Tibial artery (tissue), 4 donors: ENCODE measurements at places on chromosomes 5 and 9.

GRCh38 chr9:136243631-136244030 lies 2.0 kb downstream of the QSOX2 start:
- H3K4me1 ChIP-seq = no peaks in the 10 kb centered on the region
- no peaks in the 10 kb centered on the region for H3K36me3 ChIP-seq
- no peaks in the 10 kb centered on the region for H3K27me3 ChIP-seq
- no peak overlapping the region for H3K27ac ChIP-seq
- no peak for DNase-seq

DNA sequence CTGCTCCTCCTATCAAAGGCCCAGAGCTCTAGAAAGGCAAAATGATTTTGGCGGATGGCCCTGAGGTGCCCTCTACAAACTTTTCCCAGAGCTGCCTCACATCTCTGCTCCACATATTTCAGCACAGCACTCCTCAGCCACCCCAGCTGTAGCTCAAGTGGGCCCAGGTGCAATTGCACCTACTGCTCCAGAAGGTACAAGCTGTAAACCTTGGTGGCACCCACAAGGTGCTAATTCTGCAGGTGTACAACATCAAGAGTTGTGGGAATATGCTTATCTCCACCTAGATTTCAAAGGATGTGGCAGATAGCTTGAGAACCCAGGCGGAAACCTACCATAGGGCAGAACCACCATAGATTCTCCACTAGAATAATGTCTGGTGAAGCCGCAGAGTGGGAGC lies 432.2 kb downstream of the TMEM232 start:
- no peak for DNase-seq
- no peak overlapping the region for H3K4me3 ChIP-seq
- H3K27ac ChIP-seq = no peak overlapping the region
- H3K36me3 ChIP-seq = no peaks in the 10 kb centered on the region
- no peaks in the 10 kb centered on the region for H3K4me1 ChIP-seq

DNA sequence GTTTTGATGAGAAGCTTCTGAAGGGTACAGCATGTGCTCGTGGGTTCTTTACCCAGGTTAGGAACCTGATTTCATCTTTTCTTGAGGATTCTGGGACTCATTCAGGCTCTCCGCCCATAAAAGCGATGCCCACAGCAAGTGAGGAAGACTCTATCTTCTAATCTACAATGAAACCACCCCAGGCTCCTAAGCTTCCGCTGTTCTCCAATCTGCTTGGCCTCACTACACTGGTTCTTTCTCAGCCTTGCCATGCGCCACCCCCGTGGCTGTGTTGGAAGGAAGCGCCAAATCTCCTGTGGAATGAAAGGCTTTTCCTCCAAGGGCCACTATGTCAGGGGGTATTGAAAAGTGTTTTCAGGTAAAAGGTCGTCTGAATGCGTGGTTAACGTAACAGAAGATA lies 135.6 kb downstream of the MYO10 start:
- H3K27ac ChIP-seq = no peak overlapping the region
- no peaks in the 10 kb centered on the region for H3K27me3 ChIP-seq
- H3K4me1 ChIP-seq = no peaks in the 10 kb centered on the region
- no peak overlapping the region for H3K4me3 ChIP-seq
- DNase-seq = no peak

GRCh38 chr9:77010527-77010926 lies 8.9 kb upstream of the FOXB2 start:
- no peak overlapping the region for H3K4me3 ChIP-seq
- peaks cover 28% of the 10 kb centered on the region for H3K4me1 ChIP-seq
- no peak overlapping the region for H3K27ac ChIP-seq

GRCh38 chr5:131413605-131414559 lies 150.0 kb downstream of the CDC42SE2 start:
- no peaks in the 10 kb centered on the region for H3K4me1 ChIP-seq
- H3K27me3 ChIP-seq = no peaks in the 10 kb centered on the region
- no peak overlapping the region for H3K27ac ChIP-seq
- H3K4me3 ChIP-seq = no peak overlapping the region
- DNase-seq = no peak

DNA sequence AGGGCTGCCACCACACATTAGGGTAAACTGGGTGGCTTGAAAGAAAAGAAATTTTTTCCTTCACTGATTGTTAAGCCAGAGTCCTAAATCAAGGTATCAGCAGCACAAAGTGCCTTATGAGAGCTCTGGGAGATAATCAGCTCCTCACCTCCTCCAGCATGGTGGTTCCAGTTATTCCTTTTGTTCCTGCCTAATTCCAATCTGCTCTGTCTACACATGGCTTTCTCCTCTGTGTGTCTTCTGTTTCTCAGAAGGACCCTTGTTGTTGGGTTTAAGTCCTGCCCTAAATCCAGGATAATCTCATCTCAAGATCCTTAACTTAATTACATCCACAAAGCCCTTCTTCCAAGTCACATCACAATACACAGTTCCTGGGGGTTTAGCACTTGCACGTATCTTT lies 1352.0 kb upstream of the CDH9 start:
- no peaks in the 10 kb centered on the region for H3K36me3 ChIP-seq
- no peaks in the 10 kb centered on the region for H3K27me3 ChIP-seq
- H3K27ac ChIP-seq = no peak overlapping the region
